ENCODE measurements at places on chromosomes 2 and 18.
A peak's percentile ranks its signal among the peaks of the same experiment; 100 is the strongest.

DNA sequence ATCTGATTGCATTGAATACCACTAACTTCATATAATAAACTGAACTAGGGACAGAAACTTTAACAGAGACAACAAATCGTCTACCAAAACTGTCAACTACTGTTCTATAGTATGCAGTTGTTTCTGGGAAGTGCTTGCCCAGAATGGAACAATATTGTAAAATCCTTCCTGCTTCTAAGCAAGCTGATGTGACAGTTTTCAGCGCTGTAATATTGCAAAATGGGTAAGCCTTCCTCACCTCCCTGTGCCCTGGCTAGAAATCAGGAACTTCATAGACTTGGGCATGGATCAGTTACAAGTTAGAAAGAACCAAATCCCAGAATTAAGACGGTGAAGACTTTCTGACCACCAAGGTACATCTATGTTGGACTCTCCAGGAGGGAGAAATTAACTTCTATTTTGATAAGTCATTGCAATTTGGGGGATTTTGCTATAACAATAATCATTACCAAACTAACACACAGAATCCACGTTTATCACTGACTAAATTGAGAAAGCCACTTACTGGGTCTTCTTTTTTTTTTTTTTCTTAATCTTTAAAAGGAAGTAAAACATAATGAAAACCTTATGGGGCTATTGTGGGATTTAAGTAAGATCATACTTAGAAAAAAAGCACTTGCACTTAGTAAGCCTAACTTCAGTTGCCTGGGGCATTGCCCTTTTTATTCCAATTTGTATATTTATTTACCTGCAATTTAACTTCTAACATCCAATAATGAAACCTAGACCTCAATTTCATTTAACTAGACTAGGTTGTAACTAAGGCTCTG, 261.5 kb downstream of the TRIB2 start:
- DNase-seq, result no peak

DNA sequence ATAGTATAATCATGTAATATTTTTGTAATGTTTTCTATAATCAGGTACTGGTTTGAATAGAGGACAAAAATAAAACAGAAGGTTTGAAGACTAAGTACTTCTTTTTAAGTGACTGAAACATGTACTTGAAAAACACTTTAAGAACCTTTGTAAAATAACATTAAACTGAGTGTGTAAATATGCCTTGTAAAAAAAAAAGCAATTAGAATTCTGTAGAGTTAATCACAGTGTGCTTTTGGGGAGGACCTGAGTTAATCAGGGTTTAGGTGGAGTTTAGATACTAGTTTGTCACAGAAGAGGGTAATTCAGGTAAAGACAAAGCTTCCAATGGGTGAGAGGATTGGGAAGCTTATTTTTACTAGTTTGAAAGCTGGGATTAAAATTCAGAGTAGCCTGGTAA, 10.3 kb downstream of the MBD5 start:
- DNase-seq, result no peak

GRCh38 chr2:134301099-134301927, 47.4 kb downstream of the MGAT5 start:
- peak; percentile 64 for DNase-seq

GRCh38 chr2:3283206-3283605, 94.4 kb downstream of the EIPR1 start:
- no peak for DNase-seq

DNA sequence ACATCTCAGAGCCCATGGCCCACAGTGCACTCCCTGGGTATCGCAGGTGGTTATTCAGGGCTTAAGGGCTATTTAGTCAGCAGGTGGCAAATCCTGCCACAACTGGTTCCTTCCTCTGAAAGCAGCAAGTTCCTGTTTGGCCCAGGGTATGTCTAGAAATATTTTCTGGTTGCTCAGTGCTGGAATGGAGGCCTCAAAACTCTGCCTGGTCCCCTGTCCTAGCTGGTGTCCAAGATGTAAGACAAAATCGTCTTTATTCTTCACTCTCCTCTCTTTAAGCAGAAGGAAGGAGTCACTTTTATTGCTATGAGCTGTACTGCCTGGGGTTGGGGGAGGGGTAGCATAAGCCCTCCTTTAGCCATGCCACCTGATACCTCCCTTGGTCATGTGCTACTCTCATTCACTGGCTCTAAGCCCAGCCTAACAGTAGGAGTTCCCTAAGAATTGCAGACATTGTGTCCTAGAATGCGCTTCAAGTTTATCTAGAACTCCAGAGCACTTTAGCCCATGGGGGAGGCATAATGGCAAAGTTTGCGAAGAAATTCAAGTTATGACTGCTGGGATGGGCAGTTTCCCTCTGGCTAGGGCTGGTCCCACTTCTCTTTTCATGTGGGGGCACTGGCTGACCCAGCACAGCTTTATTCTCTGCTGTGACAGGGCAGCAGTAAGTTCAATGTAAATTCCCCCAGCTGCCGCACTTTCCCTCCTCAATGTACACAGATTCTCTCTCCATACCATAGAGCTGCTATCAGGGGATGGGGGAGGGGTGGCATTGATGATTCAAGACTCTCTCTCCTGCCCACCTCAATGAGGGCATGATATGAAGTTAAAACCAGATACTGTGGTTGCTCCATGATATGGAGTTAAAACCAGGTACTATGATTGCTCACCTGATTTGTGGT, 27.1 kb upstream of the CWC22 start:
- DNase-seq, result no peak

GRCh38 chr2:37379881-37380296, 35.5 kb downstream of the QPCT start:
- DNase-seq, result no peak

DNA sequence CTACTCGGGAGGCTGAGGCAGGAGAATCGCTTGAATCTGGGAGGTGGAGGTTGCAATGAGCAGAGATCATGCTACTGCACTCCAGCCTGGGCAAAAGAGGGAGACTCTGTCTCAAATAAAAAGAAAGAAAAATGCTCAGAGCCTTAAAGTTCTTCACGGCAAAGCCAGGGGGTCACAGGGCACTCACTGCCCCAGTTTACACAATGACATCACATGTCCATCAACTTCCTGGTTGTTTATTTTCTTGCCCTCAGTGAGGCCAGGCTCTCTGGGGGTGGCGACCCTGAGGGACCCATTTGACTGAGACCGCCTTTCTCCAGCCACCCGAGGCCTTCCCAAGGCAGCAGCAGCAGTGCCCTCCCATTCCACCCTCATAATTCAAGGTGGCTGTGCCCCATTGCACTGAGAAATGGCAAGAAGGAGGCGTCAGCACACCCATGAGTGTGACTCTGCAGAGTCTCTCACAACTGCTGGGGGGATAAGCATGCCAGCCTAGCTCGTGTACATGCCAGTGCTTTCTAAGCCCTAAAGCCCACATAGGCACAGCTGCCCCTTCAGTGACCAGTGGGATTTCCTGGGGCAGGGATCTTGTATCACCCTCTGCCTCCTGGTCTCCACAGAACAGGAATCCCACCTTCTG, 50.0 kb downstream of the SFXN5 start:
- no peak for DNase-seq

DNA sequence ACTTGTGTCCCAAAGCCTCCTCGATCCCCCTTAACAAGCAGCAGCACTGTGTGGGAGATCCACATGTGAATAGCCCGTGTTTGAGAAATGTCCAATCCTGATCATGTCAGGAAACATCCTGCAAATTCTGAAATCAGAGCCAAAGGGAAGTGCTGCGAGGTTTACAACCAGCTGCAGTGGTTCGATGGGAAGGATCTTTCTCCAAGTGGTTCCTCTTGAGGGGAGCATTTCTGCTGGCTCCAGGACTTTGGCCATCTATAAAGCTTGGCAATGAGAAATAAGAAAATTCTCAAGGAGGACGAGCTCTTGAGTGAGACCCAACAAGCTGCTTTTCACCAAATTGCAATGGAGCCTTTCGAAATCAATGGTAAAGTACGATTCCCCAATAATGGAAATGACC, at the start of gene MARCO:
Gene MARCO (plus strand): TSS at position 164 of the 400 bp plus-strand sequence. CDS start 107 bp downstream, at position 271.
- no peak for DNase-seq

DNA sequence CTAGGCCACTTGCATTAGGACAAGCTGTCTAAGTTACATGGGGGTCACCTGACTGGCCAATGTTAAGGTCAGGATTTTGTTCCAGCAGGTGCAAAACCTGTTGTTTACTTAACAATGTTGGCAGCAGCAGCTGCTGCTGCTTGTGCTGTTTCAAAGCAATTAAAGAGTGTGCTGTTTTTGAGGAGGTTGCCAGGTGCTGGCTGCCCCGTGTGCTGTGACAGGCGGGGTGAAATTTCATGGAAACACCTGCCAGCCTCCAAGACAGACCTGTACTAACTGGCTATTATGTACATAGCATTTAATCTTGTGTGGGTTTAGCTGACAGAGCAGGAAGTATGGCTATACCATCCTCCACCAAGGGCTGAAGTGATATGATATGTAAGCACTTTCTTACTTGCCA, 224.9 kb downstream of the ASXL3 start:
- DNase-seq, result no peak

DNA sequence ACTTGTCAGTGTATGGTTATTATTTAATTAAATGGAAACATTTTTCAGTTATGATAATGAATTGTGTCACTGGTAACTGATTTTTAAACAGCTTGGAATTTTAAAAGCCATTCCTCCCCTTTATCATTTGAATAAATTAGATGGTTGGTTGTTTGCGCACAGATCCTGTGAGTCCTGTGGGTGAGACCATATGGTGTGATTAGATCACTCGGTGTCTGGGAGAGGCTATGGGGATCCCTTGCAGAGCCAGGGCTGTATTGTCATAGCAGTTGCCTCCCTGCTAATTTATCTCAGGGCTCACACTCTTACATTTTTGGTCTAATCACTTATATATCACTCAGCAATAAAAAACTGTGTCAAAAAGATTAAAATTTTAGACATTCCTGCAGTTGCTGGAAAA, 133.5 kb downstream of the ASXL3 start:
- no peak for DNase-seq

GRCh38 chr2:54419855-54420523, 36.1 kb upstream of the SPTBN1 start:
- no peak for DNase-seq

- peak; percentile 69 for DNase-seq
Observed at GRCh38 chr2:12824351-12824777, 107.6 kb downstream of the TRIB2 start.

- no peak for DNase-seq
Observed at GRCh38 chr2:234259440-234259839, 208.9 kb downstream of the SPP2 start.

DNA sequence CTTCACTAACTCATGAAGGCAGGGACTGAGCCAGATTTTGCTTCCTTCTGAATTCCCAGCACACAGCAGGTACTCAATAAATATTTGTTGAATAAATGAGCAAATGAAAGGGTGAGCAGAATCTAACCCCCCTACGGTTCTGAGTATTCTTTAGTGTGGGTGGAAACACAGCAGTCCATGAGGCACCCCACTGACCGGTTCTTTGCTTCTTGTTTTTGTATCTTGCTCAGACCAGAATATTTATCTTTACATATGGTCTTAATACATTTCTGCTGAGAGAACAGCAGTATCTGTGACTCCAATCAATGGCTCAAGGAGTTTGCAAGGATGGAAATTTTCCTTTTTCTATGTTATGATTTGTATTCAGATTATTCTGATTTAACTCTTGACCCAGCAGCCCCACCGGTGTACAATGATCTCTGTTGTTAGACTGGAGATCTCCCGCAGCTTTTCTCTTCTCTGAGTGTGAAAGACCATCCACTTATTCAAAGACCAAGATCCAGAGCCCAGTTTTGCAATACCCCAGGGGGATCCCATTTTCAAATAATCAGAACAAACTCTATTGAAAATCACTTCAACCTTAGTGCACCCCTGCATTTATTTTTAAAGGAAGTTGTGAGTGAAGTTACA, 506.5 kb upstream of the TNP1 start:
- DNase-seq, result no peak

DNA sequence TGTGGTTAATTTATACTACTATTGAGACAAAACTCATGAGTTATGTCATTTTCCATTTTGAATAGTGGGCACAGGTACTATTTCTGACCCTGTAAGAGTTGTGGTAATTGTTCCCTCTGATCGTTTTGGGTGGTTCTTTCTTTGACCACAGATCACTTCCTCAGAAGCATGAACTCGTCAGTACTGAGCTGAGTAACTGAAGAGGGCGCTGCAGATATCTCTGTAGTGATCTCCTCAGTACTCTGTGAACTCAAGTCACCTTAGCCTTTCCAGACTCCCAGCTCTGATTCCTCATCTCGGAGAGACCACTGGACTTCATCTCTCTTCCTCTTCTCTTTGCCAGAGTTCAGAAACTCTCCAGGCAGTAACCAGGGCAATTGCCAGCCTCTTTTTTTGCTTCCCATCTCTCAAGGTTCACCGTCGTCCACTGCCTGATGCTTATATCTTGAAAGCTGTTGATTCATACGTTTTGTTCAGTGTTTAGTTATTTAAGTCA, 9.4 kb upstream of the IL1RL1 start:
- peak; percentile 59 for DNase-seq

GRCh38 chr2:207432453-207432852, 97.3 kb upstream of the CREB1 start:
- DNase-seq, result peak; percentile 60

GRCh38 chr2:74206180-74206688, 7.8 kb downstream of the MTHFD2 start:
- peak; percentile 81 for DNase-seq

DNA sequence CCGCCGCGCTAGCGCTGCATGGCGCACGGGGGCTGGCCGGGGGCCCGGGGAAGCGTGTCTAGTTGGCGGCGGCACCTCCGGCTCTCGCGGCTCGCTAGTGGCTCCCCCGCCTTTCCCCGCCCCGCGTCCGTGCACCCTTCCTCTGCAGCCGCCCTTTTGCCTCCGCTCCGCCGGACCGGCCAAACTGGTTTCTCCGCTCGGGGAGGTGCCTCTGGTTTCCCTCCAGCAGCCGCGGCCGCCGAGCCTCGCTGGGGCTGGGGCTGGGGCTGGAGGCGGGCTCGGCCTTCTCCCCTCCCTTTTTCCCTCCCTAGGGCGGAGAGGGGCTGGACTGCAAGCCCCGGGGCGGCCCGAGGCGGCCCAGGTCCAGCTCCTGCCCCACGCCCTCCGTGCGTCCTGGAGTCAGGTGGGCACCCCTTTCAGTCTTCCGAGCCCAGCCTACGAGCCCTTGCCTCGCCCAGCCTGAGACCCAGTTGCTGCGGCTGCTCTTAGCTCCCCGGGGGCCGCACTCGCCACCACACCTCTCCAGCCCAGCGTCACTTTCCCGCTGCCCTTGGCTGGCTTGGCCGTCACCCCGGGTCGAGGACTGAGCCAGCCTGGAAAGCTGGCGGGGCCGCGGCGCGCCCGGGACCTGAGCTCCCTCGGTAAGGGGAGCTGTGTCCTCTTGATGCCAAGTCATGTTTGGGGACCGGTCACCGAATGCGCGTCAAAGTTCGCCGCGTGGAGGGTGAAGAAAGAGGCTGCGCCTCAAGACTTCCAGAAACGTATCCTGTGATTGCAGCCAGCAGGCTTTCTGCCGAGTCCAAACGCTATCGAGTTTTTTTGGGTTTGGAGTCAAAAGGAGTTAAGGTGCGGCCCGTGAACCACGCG, at the start of gene ATP8B1:
Gene ATP8B1 (minus strand): TSS at position 213 of the 867 bp plus-strand sequence. CDS start 71,508 bp downstream, outside the sequence.
- DNase-seq, result peak; percentile 74

- DNase-seq, result no peak
Observed at GRCh38 chr18:9400197-9400596, 65.6 kb downstream of the TWSG1 start.

Measured in mesenchymal stem cell (in vitro differentiated cells and primary cell).